Bronchial epithelial cell (primary cell): ENCODE measurements at places on chromosomes 2 and 18. TPM values are rescaled to one million over a fixed set of nuclear protein-coding genes. Genes with fewer than 3 reads are reported as not detected.

The DSG2 gene
- total RNA-seq: 91.5 and 110 TPM in 2 replicates

DNA sequence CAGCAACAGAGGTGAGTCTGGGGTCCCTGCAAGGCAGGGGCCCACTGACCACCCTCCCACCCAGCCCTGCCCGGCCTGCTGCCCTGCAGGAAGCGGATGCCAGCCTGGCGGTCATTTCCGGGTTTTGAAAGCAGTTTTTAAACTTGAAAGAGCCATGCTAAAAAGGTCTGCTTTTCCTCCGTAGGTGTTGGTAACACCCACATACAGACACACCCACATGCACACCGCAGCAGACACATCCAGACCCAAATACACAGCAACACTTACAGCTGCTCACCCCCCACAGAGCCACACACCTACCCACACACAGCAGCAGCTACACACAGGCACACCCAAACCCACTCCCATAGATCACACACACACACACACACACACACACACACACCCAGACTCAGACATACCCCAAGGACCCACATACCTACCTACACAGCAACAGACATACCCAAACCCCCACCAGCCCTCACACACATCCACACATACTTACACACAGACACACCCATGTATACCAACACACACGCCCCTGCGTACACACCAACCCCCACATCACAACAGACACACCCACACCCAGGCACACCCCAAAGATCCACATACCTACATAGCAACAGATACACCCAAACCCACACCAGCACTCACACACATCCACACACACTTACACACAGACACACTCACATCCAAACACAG is 7.6 kb downstream of the ZFP36L2 start:
- DNase-seq: peak; percentile 70

- DNase-seq: no peak
Measured at GRCh38 chr2:62257466-62257865, 61.6 kb downstream of the B3GNT2 start.

GRCh38 chr2:72847534-72848315 is 21.9 kb upstream of the EXOC6B start:
- DNase-seq: no peak

DNA sequence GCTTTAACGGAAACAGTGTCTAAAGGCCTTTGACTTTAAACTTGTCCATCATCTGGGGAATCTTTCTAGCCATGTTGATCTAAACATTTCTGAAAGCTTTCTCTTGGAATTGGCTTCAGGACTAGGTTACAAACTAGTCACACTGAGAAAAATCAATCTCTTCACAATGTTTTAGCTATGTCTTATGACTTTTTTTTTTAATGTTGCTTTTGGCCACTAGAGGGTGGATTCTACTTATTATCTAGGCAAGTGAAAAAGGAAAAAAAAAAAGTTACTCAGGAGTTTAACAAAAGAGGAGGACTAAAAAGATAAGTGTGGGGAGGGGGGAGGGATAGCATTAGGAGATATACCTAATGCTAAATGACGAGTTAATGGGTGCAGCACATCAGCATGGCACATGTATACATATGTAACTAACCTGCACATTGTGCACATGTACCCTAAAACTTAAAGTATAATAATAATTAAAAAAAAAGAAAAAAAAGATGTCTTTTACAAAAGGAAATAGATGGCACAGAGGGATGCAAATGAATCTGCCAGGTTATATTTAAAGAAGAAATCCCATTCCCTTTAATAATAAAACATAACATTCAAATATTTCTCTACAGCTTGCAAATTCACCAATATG is 160.4 kb upstream of the PID1 start:
- DNase-seq: peak; percentile 71

The CD8B2 gene
- not detected in 2 replicates for total RNA-seq

- DNase-seq: no peak
Measured at GRCh38 chr2:65357959-65358294, 74.5 kb downstream of the SPRED2 start.

DNA sequence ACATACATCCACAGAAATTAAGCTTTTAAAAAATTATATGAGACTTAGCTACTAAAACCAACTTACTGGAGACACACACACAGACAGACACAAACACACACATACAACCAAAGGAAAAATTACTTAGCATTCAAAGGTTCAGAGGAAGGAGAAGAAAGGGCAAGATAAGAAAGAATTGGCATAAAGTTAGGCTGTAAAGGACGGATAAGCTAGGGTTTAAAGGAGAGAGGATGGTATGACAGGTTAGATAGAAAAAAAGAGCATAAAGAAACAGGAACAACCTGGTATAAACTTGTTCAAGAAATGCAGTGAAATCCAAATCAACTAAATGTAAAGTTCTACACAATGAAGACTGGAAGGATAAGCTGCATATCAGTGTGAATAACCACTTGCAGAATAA is 73.4 kb downstream of the SLC66A3 start:
- no peak for DNase-seq

DNA sequence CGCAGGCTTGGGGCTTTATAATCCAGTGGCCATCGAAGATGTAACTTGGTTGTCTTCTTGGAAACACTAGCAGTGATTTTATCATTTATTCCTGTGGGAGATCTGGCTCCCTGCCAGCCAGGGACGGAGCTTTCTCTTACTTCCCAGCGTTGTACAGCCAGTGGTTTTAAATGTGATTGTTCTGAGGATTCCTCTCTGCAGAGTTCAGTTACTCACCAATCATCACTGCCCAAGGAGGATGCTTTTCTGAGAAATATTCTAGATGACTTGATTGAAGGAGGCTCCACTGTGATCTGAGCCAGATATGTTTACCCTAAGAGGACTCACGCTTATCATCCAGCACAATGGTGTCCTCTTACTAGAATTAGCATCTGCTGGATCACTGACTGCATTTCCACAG is 744.3 kb downstream of the RNF144A start:
- DNase-seq: no peak

DNA sequence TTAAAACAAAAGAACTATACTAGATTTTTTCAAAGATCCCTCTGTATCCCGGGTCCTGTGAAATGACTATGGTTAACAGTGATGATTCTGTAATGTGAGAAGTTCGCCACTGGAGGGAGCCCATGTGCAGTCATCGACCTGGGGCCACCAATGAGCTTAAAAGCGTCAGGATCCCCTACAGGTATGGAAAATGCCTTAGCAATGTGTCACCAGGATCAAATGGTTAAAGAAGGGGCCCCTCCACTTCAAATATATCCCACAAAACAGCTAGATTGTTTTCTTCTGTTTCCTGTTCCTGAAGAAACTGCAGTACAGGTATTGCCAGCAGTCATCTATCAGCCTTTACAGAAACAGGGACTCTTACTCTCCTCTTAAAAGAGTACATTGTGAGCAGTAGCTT is 15.3 kb downstream of the CHRNA1 start:
- DNase-seq: peak; percentile 84

GRCh38 chr2:61759005-61759404 is 94.9 kb downstream of the FAM161A start:
- DNase-seq: peak; percentile 77

DNA sequence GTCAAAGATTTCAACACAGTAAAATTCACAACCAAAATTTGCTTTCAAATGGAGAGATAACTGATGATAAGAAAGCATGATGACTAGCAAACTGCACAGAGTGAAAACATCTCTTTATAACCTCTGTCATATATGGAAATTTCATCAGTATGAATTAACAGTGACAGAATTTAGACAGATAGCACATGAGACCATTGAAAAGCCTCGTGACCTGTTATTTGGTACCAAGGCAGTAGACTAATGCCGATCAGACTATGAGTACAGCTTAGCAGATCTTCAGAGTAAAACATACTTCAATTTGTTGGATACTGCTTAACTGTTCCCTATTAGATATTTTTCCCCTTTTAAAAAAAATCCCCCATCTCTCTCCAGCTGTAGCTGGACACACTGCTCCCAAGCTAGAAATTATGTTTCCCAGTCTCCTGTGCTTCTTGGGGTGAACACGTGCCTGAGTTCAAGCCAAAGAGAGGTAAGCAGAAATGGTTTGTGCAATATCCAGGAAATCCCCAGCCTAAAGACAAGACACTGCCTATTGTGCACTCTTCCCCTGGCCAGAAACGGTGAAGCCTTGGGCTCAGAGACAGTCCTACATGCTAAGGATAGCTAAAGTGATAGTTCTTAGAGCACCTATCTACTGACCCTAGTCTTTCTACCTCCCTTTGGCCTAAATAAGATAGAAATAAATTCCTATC is 256.1 kb downstream of the NCKAP5 start:
- DNase-seq: no peak

The KHK gene
- 0.53 and 0.77 TPM in 2 replicates for total RNA-seq

- no peak for DNase-seq
Measured at GRCh38 chr2:211860224-211860623, 678.4 kb downstream of the ERBB4 start.

- DNase-seq: peak; percentile 1
Measured at GRCh38 chr2:78431241-78431640, 594.3 kb upstream of the REG3G start.

DNA sequence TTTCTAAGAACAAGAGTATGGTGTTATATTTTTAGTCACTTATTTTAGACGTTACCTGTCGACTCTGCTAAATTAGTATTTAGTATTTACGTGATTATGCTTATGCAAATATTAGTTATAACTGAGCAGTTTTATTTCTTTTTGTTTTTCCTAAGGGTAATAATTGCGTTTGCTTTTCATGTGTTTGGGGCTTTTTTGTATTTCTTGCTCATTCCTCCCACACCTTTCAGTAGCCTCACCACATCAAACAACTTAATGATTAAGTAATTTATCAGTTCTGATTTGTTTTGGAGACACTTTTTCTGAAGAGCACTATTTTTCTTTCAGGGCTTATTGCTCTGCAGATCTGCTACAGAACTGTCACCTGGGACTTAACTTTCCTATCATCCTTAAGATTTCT is 7.5 kb downstream of the SLC4A1AP start:
- DNase-seq: no peak

The RIT2 gene
- not detected in 2 replicates for total RNA-seq

- no peak for DNase-seq
Measured at GRCh38 chr18:64260810-64261209, 111.9 kb upstream of the LINC00305 start.

DNA sequence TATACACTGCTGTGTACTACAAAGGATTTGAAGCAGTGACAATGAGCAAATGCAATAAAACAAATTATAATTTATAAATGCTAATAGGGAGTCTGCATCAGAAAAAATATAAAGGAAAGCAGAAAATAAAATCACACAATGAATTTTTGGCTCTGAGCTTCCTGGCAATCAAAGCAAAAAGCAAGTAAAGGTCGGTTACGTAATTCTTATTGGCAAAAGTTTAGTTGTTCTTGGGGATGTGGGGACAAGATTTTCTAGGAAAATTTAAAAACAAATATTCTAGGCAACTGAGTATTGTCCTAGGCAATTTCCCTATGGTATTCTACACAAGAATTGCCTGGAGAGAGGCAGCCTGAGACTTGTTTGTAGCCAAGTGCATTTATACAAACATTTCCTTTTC is 1.8 kb downstream of the ORC2 start:
- no peak for DNase-seq

GRCh38 chr2:111944531-111945210 is 46.3 kb downstream of the MERTK start:
- DNase-seq: no peak

The NEB gene
- 0.26 and 0.90 TPM in 2 replicates for total RNA-seq

The ATP6V1B1 gene
- total RNA-seq: 0.64 TPM in 1 of 2 replicates, not detected in the other

The HOXD12 gene
- total RNA-seq: not detected in 2 replicates

DNA sequence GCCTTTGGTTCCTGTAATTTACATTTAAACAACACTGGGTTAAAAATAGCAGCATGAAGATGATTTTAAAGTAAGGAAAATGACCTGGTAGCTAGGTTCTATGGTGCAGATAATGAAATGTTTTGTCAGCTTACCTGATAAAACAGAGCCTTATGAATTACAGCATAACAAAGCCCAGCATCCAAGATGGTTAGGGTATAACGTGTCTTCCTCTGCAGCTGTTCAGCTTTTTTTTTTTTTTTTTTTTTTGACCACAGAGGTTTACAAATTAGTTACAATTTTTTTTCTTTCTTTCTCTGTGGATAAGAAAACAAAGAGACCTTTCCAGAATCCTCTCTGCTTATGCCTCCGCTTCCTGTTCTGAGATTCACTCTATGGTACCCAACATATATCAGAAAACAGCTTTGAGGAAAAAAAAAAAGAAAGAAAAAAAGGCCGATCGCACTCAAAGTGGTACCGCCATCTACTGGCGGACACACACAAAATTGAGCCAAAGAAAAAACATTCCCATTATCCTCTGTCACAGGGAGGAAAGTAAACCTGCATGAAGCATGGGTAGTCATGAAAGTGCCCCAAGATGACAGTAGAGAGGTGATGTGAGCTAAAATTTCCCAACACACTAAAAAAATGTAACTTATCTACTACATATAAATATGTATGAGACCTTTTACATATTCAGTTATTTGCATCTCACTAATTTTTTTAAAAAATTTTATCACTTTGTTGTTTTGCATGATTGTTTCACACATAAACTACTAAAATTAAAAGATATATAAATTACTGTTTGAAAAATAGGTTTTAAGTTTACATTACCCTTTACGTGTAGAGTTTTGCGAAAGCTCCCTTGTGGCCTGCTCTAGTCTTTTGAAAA is at the start of gene SCN3A:
SCN3A (minus strand) TSS at position 362 of the 871 bp plus-strand sequence. CDS start 27,656 bp downstream, outside the sequence.
- peak; percentile 50 for DNase-seq

DNA sequence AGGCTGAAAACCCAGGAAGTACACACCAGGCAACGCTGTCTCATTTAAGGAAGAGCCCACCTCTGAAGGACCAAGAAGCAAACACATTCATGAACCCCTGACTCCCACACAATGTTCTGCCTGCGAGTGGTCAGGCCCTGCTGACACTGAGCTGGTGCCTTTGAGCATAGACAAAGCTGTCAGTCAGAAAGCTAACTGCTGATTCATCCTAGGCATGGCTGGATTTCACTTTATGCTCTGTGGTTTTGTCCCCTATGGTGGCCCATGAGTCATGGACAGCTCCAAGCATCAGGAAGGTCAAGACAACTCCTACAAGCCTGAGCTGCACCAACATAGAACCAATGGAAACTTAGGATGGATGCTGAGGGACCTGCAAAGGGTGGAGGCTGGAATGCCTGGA is 78.9 kb downstream of the UXS1 start:
- peak; percentile 50 for DNase-seq

DNA sequence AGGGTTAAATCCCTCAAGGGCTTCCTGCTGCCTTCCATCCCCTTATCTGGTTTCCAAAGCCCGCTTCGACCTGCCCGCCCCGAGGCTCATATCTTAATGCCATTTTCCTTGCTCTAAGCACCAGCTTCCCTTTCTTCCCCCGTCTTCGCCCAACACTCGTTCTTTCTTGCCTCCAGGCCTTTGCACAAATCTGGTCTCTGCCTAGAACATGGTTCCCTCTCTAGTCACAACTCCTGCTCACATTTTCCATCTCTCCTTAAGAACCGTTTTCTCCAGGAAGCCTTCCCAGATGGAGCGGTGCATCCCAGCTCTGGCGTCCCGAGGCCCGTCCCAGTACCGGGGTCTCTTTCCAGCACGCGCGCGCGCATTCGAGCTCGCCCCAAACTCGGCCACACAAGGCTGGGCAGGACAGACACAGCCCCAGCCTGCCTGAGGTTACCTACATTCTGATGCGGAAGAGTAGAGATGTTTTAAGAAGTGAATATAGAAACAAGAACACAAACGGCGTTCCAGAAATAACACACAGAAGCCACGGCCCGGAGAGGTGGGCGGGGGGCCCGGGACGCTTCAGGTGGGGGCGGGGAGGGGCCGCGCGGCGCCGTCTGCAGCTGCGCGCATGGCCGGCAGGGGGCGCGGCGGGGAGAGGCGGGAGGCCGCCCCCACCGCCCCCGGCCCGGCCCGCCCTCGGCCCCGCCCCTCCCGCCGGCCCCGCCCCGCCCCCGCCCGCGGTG is at the start of gene DGKD:
DGKD (plus strand) TSS at position 726 of the 731 bp plus-strand sequence. CDS start 25 bp downstream, outside the sequence.
- no peak for DNase-seq
